AG08395 (cell line): ENCODE measurements at places on chromosomes 7 and 10.

GRCh38 chr7:5550831-5551230 lies 127.2 kb upstream of the TNRC18 start:
- DNase-seq: no peak

DNA sequence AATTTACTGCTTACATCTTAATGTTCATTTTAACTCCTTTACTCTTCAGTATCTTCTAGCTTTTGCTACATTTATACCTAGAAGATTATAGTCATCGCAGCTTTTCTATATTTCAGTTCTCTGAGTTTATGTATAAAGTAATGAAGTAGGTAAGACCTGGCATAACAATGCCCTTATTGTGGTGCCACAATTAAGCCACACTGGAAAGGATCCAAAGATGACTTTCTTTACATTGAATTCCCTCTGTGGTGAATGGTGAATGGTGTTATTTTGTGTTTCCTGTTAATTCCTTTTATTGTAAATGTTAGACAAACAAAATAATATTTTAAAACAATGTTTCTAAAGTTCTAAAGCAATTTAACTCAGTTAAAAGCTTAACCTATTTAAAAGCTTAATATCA lies 36.2 kb downstream of the SEMA3D start:
- no peak for DNase-seq

- no peak for DNase-seq
These were observed 59.4 kb downstream of the WAPL start for GRCh38 chr10:86461963-86462804.

DNA sequence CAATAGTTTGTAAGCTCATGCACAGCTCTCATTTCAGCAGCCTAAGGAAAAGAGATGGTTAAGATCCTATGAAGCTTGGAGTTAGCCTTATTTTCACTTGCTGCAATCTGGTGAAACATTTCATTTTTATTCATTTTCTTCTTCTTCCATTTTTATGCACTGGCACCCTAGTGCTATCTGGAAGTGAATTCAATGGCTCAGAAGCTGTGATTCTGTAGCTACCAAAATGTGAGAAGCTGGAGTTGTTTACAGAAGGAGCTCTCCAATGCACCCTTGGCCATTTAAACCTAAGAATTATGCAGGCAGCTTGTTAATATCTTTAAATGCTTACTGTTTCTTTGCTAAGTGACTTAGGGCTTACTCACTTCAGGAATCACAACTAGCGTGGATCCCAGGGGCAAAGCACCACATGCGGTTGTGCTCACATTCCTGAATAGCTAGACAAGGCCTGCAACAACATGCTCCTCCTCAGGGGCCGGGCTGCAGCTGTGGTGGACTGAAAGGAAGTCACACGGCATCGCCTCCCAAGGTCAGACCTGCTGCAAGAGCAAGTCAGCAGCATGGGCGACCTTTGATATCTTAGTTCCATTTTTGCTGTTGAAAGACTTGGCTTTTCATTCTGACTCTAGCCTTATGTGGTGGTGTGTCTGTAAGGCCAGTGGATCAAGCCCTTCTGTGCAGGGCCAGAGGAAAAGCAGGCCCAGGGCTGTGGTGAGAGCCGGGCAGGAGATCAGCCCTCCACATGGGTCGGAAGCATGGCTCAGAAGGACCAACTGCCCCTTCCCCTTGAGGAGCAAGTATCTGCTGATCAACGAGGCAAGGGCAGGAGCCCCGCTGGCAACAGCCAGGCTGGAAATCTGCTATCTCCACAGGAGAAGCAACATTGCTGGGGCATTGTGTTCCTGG lies 91.9 kb upstream of the MBL2 start:
- DNase-seq: peak; percentile 66

GRCh38 chr7:138625849-138626230 lies 75.3 kb downstream of the SVOPL start:
- no peak for DNase-seq
